ENCODE measurements at places on chromosomes 5 and 9. TPM values are rescaled to one million over a fixed set of nuclear protein-coding genes. Genes with fewer than 3 reads are reported as not detected.

The EGFLAM gene
- polyA plus RNA-seq: 15.1 TPM

The LCN6 gene
- polyA plus RNA-seq: not detected

The JAKMIP2 gene
- polyA plus RNA-seq: 4.0 TPM

The BRINP1 gene
- 5.3 TPM for polyA plus RNA-seq

The TMEM174 gene
- polyA plus RNA-seq: 22.5 TPM

The ZNF300 gene
- 54.1 TPM for polyA plus RNA-seq

Measured in left renal pelvis (tissue), 4 donors.